Kidney tubule cell (primary cell): ENCODE measurements at places on chromosomes 6 and 20.

- DNase-seq, result peak; percentile 88
Measured at GRCh38 chr6:36627801-36628246, 33.7 kb downstream of the SRSF3 start.

GRCh38 chr20:46268662-46269061 lies 39.6 kb downstream of the CDH22 start:
- DNase-seq, result no peak

DNA sequence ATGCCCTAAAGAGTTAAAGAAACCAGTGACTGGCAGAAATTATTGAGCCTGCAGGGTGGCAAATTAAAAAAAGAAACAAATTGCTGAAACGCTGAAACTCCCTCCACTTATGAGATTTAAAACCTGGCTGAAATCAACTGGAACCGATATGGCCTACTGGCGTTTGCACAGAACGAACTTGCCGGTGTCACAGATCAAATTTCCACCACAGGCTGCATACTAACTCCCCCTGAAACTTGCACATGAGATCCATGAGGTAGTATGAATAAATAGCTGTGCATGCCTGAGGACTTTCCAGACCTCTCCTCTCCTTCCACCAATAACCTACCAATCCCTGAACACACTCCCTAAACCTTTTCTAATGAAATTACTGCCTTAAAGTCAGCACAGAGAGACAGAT lies 150.4 kb downstream of the RNGTT start:
- DNase-seq, result peak; percentile 47

GRCh38 chr20:1831096-1831495 lies 64.1 kb upstream of the SIRPA start:
- no peak for DNase-seq

DNA sequence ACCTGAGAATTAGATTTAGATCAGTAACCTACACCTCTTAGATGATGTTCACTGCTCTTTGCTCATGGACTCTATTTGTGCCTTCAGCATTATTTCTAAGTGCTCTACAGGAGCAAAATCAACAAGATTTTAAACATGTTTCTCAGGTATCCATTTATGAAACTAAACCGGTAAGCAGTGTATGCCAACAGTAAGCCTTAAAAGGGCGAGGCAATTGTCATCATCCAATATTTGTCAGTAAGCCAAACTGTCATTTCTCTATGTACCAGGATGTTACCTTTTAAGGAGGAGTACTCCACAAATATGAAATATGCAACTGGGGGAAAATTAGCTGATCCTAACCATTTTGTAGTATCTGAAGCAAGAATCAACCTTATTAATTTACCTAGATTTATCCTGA lies 69.6 kb upstream of the ZNF184 start:
- DNase-seq, result no peak

DNA sequence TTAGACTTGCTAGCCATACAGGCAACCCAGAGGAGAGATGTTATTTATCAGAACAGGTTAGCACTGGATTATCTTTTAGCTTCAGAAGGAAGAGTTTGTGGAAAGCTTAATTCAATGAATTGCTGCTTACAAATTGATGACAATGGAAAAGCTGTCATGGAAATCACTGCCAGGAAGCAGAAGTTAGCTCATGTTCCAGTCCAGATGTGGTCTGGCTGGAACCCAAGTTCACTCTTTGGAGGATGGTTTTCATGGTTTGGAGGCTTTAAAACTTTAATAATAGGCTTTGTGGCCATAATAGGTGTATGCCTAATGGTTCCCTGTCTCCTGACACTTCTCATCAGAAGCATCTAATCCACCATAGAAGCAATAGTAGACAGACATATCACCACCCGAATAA lies 699.0 kb downstream of the PHF3 start:
- no peak for DNase-seq
